ENCODE measurements at places on chromosomes 7 and 10.
A peak's percentile ranks its signal among the peaks of the same experiment; 100 is the strongest.

- DNase-seq = no peak
These were observed 100.8 kb upstream of the HGF start for GRCh38 chr7:81870608-81871007.

DNA sequence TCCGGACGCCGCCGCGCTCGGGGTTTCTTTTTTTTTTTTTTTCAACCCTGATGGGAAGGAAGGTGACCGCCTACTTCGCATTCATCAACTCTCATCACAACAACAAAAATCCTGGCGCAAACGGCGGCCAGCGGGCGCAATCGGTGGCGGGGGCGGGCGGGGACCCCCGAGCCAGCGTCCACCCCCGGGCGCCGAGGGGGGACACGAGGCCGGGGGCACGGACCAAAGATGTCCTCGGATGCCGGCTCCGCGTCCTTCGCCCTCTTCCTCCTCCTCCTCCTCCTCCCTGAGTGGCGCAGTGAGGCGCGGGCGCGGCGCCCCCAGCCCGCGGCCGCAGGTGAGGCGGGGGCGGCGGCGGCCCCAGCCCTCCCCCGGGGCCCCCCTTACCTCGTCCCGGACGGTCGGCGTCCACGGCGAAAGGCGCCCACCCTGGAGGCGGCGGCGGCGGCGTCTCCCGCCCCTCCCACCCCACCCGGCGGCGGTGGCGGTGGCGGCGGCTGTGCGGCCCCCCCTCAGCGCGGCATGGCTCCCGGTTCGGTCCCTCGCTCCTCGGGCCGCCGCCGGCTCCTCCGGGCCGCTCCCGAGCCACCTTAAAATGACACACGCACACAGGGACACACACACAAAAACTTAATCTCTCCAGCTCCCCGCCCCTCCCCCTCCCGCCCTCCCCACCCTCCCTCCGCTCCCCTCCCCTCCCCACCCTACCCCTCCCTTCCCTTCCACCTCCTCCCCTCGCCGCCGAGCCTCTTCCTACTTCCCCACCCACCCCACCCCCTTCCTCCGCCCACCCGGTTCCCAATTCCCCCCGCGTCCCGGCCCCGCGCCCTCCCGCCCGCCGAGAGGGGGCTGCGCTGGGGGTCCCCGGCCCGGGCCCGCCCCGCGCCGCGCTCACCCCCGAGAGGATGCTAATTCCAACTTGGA, at the start of gene CTBP2:
TSS of gene CTBP2 (minus strand) at position 632 of the 924 bp plus-strand sequence.
- peak; percentile 48 for DNase-seq

DNA sequence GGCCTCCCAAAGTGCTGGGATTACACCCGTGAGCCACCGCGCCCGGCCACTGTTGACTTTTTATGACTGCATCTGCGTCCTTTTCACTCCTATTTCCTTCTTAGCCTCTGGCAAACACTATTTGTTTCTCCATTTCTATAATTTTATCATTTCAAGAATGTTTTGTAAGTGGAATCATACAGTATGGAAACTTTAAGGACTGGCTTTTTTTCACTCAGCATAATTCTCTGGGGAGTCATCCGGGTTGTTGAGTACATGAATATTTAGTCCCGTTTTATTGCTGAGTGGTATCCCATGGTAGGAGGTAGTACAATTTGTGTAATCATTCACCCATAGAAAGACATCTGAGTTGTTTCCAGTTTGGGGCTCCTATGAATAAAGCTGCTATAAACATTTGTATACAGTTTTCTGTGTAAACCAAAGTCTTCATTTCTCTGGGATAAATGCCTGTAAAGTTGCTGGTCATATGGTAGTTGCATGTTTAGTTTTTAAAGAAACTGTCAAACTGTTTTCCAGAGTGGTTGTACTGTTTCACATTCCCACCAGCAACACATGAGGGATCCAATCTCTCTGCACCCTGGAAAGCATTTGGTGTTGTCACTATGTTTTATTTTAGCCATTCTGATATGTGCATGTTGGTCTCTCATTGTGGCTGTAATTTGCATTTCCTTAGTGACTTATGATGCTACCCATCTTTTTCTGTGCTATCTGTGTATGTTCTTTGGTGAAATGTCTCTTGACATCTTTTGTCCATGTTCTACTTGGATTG, 139.6 kb upstream of the EEPD1 start:
- no peak for DNase-seq

DNA sequence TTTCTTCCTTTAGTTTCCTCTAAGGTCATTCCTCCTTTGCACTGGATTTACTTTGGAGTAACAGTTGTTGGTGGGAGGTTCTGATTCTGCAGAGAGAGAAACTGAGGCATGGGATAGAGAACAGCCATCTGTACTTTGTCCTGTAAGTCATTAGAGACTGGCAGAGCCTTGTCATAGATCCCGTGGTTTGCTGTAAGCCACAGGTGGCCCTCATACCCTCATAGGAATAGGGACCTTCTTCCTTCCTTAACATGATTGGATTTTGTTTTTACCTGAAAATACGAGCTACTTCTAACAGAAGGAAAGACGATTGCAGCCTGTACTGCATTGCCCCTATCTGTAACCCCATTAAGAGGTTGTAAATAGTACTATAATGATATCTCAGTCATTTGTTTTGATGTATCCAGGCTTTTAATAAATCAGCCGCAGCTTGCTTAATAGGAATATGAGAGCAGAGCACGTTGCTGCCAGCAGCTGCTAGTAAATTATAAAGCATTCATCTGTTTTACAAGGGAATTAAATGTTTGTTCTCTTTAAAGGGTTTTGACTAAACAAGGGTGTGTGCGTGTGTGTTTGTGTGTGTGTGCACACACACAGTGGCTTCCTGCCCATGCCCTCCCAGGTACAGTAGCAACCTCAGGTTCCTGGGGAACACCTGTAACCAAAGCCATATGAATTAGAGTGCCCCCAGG, 249.8 kb downstream of the AUTS2 start:
- no peak for DNase-seq

DNA sequence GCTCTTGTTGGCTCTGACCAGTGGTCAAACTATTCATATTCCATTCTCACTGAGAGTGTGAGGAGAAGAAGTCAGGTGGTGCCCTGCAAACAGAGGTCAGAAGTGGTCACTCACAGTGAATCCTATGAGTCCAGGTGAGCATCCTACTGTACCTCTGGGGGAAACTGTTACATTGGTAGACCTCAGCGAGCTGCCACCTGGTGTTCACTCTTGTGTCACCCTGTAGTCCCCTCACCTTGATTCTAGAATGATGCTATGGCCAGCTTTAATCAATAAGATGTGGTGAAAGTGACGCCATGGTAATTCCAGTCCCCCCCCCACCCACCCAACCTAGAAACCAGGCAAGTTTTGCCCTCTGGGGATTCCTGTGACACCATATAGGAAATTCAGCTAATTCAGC, 1.2 kb upstream of the AMPH start:
- no peak for DNase-seq

GRCh38 chr7:55248526-55248925, 116.6 kb upstream of the LANCL2 start:
- no peak for DNase-seq

DNA sequence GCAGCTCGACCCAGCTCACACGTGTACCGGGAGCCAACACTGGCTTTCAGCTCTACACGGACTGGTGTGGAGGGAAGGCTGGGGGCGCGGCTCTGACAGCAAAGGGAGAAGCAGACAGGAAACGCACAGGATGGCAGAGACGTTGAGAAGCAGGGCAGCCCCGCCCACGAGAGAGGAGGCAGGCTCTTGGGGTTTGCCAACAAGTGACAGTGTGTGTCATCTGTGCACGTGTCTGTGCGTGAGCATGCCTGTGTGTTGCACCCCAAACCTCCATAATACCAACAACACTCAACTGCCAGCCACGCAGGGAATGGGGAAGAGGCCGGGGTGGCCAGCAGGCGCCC, 64.4 kb upstream of the PDGFA start:
- DNase-seq = no peak

- no peak for DNase-seq
These were observed 98.0 kb downstream of the ZMIZ1 start for GRCh38 chr10:79166741-79167140.

- DNase-seq = no peak
These were observed 42.3 kb downstream of the ANTXRL start for GRCh38 chr10:46328853-46329689.
